ENCODE measurements at places on chromosomes 6 and 20.

DNA sequence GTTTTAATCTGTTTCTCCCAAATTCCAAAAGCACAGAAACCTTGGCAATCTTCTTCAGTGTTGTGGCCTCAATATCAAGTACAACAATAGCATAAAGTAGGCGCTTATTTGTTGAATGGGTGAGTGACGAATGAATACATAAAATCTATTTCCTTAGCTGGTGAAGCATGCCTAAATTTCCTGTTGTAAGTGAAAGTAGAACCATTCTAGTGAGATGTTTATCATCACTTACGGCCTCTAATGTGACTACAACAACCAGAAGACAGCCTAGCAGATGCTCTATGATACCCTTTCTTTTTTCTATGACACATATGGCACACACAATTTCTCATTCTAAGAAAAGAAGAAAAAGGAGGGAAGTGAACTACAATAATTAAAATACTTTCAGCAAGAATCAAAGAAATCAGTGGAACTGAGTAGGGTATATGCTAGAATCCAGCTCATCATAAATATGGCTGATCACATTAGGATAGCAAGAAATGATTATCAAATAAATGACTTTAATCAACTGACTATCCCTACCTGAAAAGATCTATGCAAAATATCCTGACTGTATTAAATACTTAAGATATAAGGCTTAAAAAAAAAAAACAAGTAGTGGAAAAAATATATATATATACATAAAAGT, 67.4 kb downstream of the BTBD9 start:
- no peak for DNase-seq

DNA sequence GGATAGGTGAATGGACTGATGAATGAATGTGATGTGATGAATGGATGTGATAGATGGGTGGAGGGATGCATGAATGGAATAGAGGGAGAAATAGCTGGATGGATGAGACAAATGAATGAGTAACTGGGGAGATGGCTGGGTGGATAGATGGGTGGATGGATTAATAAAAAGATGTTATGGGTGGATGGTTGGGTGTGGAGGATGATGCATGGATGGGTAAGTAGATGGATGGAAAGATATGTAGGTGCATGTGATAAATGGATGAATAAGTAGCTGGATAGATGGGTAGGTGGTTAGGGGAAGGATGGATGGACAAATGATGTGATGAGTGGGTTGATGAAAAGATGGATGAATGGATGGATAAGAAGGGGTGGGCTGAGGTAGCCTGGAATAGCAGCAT, 4.7 kb downstream of the HNF4A start:
- no peak for DNase-seq

- DNase-seq: no peak
Observed at GRCh38 chr6:29005183-29005885, at the start of gene ZNF311. ZNF311 (minus strand) TSS chr6:29005315; CDS start chr6:29003954, 1,361 bp downstream.

DNA sequence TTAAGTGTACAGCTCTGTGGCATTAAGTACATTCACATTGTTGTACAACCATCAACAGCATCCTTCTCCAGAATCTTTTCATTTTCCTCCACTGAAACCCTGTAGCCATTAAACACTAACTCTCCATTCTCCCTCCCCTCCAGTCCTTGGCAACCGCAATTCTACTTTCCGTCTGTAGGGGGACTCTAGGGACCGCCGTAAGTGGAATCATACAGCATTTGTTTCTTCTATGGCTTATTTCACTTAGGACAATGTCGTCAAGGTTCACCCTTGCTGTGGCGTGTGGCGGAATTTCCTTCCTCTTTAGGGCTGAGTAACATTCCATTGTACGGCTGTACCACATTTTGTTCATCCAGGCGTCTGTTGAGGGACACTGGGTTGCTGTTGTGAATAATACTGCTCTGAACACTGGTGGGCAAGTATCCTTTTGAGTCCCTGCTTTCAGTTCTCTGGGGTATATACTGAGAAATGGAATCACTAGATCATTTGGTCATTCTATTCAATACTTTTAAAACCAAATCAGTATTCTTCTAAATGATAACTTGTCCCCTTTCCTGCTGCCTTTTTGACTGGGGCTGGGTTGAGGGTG, 50.7 kb downstream of the PPP1R3G start:
- DNase-seq: no peak

GRCh38 chr6:75347898-75348610, 63.5 kb upstream of the TMEM30A start:
- DNase-seq: no peak

- no peak for DNase-seq
Observed at GRCh38 chr6:149271348-149272340, 45.9 kb upstream of the TAB2 start.

GRCh38 chr6:16386057-16386456, 147.7 kb downstream of the GMPR start:
- no peak for DNase-seq

DNA sequence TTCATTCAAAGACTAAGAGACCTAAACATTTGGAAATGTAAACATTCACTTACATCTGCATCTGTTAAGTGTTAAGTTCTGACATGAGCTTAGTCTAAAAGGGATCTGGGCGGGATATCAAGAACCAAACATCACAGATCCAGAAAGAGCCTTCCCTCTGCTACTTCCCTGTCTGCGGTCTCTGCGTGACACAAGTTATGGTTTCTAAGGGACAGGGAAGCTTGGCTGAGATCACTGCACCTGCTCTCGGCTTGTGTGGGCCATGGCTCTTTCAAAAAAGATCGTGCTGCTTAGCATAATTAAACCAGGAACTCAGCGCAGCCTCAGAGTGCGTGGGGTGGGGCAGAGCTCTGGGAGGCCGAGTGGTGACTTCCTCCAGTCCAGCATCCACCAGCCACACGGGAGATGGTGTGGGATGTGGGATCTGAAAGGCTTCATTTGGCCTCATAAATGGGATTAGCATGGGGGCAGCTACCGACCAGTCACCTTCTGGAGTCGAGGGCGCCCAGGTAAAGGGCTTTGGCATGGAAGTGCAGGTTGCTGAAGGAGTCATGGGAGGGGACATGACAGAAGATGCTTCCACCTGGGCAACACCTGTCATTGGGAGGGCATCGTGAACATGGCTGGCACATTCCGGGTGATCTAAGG, 16.7 kb upstream of the RAMACL start:
- no peak for DNase-seq
